Left renal pelvis (tissue), 4 donors: ENCODE measurements at places on chromosomes 6 and 20.

DNA sequence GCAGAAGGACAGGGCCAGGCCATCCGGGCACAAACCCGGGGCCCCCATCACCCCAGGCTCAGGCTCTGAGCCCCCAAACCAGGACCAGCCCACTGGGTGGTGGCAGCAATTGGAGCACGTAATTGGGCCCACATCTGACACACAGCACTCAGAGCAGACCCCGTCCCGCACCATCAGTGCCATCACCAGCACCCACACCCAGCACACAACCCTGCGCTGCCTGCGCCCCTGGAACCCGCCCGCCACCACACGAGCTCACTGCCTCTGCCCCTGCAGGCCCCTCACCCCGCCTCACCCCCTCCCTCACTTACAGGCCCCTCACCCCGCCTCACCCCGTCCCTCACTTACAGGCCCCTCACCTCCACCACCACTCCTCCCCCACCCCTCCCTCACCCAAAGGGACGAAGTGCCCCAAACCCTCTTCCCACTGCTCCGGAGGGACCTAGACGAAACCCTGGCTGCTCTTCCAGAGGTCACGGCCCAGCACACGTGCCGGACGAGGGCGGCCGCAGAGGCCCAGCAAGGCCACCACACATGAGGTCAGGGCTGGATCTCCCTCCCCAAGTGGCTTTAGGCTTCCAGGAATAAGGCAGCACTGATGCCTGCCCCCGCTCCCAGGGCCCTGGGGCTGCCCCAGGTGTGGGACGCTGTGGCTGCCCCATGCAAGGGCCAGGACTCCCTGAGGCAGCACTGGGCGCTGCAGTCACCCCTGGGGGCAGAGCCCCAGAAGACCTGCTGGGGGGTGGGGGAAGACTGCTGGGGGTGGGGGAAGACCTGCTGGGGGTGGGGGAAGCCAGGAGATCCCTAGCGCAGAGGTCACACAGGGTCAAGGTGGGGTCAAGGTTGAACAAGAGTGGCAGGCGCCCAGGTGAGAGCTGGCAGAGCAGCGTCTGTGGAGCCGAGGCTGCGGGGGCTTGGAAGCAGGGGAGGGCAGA lies 22.4 kb downstream of the KCNQ2 start:
- no peak for DNase-seq

DNA sequence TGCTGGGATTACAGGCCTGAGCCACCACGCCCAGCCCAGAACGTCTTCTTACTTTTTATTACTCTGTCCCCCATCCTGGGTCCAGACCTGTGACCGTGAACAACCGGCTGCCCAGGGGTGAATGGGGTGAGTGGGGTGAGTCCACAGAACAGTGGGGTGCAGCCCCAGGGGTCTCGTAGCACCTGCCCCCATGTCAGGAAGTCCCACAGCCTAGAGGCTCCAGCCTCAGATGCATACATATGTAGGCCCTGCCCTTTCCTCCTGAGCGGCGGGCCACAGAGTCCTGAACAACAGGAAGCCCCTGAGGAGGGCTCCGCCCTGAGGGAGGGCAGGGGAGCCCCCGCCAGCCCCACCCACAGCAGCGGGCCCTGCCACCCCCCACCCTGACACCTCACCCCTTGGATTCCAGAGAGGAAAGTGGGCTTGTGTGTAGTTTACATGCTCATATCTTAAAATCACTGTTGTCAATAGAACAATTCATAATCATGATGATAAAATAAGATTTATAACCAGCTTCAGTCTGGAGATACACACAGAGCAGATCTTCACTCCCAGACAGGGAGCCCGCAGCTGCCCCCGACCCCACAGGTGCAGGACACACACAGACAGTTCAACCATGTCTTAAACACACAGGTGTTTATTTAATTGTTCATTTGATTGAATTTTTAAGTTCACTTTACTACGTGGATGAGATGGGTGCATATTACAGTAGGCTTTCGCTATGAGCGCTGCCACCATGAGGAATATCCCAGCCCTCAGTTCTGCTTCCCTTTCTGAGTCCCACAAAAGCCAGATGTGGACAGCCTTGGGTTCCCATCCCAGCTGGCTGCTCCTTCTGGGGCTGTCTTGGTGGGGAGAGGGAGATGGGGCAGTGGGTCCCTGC lies 12.4 kb upstream of the GMEB2 start:
- DNase-seq, result no peak

DNA sequence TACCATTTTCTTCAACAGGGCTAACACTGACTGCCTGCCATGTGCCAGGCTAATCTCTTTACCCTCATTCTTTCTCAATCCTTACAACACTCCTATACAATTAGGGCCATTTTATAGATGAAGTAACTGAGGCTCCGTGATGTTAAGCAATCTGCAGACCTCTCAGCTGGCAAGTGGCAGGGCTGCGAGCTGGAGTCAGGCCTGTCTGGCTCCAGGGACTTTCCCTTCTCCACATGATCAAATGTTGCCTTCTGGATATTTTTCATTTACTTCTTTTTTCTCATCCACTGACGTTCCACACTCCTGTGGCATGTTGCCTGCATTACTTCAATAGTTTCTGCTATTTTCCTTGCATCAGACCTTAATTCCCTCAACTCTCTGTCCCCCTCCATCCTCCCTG lies 55.2 kb upstream of the TAGAP start:
- DNase-seq, result no peak

DNA sequence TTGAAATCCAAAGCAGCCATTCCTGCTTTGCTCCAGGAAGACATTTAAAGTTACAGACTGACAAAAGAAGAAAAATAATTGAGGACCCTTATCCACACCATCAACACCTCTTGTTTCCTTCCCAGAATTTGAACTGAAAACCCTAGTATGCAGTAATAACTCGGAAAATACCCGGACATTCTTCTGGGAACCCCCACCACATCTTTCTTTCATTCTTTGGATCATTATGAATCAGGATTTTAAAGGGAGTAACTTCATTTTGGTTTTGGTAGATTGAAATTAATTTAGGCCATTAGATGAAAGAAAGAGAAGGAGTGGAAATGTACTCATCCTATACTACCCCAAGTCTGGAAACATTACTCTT lies 213.8 kb upstream of the MARCKS start:
- DNase-seq, result no peak

DNA sequence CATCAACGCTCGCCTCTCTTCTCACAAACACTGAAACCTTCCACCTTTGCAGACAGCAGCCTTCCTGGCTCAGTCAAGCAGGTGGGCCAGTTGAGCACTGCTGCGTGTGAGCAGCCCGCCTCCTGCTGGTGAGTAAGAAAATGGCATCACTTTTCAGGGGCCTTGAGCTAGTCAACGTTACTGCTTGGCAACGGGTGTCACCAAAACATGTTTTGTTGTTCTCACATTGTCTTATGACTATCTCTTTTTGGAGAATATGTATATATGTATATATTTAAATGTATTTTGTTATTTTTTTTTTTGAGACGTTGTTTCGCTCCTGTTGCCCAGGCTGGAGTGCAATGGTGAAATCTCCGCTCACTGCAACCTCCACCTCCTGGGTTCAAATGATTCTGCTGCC lies 97.0 kb upstream of the AGPAT4 start:
- no peak for DNase-seq
